ENCODE measurements at places on chromosomes 1 and 21. TPM values are rescaled to one million over a fixed set of nuclear protein-coding genes. Genes with fewer than 3 reads are reported as not detected.

DNA sequence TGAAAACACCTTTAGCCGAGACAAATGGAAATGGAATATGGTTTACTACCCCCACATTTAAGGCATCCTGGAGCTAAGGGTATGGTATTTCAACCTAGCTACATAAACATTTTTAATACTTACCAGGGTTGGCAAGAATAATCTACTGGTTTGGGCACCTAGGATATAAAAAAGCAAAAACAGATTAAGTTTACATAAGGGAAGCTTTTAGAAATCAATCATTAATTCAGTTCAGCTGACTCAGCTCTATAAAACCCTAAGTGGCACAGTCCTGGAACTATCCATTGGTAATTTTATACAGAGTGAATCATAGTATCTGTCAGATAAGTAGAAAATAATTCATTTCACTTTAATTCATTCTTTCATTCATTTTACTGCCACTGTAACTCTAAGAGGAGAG, 355.2 kb downstream of the VAV3 start:
- peak; percentile 49 for DNase-seq

DNA sequence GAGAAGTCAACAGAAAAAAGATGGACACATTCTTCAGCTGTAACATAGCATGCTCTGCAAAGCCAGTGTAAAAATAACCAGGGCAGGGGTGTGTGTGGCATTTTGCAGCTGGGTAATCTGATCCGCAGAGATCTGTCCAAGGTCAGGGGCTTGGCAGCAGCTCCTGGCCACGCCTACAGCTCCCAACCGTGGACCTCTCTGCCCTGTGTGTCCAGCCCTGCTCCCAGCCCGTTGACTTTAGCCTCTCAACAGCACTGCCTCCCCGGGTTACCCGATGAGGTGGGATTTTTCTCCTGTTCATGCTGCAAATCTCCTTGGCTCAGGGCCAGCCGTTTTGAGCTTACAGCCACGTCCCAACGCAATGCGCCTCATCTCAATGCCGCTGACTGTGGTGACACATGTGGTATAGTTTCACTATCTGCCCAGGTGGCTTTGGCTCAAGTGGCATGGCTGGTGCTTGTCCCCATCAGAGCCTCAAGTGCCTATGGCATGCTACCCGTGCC, 68.1 kb downstream of the VWA5B1 start:
- no peak for DNase-seq

GRCh38 chr1:201218409-201218808, 27.8 kb downstream of the IGFN1 start:
- no peak for DNase-seq

DNA sequence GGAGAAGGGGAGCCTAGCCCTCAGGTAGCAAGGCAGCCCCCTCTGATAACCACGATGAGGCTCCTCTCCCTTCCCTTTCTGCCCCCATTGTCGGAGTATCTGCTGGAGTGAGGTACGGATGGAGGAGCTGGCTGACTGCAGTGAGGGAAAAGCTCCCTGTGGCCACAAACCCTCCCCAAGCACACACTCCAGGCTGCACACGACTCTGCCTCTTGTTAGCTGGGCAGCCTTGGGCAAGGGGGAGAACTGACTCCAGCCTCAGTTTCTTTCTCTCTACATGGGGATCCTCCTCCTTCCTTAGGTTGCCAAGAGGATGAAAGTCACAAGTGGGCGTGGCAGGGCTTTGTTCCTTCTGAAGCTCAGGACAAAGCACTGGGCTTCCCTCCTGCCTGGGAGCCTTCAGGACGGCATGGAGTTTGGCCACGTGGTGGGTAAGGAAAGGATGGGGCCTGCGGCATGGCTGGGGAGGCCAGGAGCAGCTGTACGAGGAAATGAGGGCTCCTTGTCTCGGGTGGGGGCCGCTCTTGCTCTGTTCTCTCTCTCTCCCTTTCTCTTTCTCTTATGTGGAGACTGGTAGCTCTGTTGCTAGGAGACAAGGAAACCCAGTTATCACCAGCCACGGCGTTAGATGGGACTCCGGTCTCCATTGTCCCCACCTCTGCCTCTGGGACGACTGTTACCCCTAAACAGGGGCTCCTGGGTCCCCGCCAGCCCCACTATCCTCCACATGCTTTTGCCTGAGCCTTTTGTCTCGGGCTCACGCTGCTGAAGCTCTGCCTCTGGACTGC, 39.7 kb downstream of the LRP8 start:
- no peak for DNase-seq

DNA sequence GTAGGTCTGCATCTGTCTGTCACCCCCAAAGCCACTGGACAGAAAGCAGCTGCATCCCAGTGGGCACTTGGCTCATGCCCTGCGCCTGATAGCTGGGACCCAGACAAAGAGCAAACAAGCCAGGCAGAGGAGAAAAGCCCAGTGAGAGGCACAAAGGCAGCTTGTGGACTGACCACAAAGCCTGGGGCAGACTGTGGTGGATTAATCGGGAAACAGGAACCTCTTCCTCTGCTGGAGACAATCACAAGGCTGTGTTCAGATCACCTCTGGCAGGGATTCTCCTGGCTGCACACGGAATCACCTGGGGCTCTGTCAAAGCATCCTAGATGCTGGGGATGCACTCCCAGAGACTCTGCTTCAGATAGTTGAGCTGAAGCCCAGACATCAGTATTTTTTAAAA, 15.2 kb upstream of the GJB5 start:
- no peak for DNase-seq

DNA sequence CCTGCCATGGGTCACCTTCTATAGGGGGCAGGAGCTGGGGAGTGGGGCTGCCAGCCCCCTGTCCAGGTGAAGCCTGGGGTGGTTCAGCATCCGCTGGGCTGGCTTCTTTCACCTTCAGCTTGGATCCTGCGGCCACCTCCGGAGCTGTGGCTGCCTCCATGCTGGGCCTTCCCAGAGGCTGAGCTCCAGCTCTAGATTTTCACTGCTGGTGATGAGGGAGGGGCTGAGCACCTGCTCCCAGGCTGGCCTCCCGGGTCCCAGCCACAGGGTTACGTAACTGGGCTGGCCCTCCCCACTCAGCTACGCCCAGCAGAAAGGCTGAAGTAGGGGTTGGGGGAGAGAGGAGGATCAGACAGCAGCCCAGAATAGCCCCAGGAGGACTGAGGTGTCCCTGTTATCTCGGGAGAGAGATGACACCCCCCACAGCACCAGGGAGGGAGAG, at the start of gene MYBPHL:
Gene MYBPHL (minus strand): TSS at position 180 of the 442 bp plus-strand sequence. CDS start 20 bp downstream, at position 160.
- no peak for DNase-seq

Gene PLPPR4
- not detected for total RNA-seq

Gene B4GALT2
- 69.5 TPM for total RNA-seq

Gene SMCP
- not detected for total RNA-seq

Data from epithelial cell of proximal tubule (primary cell).